Effector memory CD4-positive, alpha-beta T cell (primary cell): ENCODE measurements at places on chromosomes 2 and 18.

GRCh38 chr2:215314896-215315295 is 3.0 kb downstream of the ATIC start:
- peaks cover 9% of the 10 kb centered on the region for H3K36me3 ChIP-seq
- H3K4me3 ChIP-seq = no peak overlapping the region
- no peak overlapping the region for H3K27ac ChIP-seq
- peaks cover 12% of the 10 kb centered on the region for H3K4me1 ChIP-seq
- DNase-seq = no peak
- no peaks in the 10 kb centered on the region for H3K27me3 ChIP-seq

DNA sequence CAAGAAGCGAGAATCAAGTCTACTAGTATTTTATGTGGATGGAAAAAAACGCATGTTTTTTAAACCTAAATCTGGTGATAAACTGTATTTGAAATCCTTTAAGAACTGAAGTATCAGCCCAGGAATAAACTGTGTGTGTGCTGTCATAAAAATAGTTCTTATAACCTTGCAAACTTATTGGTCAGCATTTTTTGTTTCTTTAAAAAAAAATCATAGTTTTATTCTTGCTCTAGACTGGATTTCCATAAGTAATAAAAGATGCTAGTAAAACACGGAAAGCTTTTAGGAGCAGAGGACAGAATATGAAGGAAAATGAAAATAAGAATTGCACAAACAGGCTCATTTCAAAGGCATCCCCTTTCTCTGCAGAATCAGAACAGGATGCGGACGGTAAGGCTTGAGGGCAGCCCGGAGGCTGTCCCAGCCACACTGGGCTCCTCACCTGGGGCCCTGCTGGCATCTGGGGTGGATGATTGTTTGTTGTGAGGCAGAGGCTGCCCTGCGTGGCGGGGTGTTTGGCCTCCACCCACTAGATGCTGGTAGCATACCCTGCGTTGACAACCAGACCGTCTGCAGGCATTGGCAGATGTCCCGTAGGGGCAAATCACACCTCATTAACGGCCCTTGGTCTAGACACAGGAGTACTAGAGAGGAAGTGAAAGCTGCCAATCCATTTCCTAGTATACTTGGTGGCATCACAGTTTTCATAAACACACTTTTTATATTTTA is 52.5 kb downstream of the MBP start:
- no peak for DNase-seq
- no peaks in the 10 kb centered on the region for H3K27me3 ChIP-seq
- no peak overlapping the region for H3K27ac ChIP-seq
- no peak overlapping the region for H3K4me3 ChIP-seq
- H3K4me1 ChIP-seq = peaks cover 29% of the 10 kb centered on the region

DNA sequence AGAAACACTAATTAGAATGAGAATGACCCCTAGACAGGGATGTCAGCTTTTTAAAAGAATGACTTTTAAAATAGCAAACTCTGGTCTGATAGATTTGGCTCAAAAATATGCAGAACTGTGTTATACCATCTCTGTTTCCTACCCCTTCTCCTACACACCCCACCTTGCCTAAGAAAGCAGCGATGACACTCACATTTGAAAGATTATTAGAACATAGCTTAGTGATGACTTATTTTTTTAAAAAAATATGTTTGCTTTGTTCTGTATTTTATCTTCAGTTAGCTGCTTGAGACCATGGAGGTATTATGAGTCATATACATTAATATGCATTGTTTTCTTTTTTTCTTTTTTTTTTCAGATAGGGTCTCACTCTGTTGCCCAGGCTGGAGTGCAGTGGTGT is 176.7 kb upstream of the TPO start:
- no peaks in the 10 kb centered on the region for H3K27me3 ChIP-seq
- H3K4me1 ChIP-seq = no peaks in the 10 kb centered on the region
- no peak for DNase-seq
- H3K27ac ChIP-seq = no peak overlapping the region
- H3K36me3 ChIP-seq = no peaks in the 10 kb centered on the region

- no peaks in the 10 kb centered on the region for H3K4me1 ChIP-seq
- no peak overlapping the region for H3K4me3 ChIP-seq
- DNase-seq = no peak
- no peaks in the 10 kb centered on the region for H3K36me3 ChIP-seq
Measured at GRCh38 chr2:59083075-59083828, 842.1 kb upstream of the FANCL start.

GRCh38 chr2:101380376-101380775 is 6.9 kb downstream of the CREG2 start:
- no peaks in the 10 kb centered on the region for H3K27me3 ChIP-seq
- H3K4me3 ChIP-seq = no peak overlapping the region
- no peaks in the 10 kb centered on the region for H3K36me3 ChIP-seq

GRCh38 chr2:19051203-19051831 is 307.1 kb downstream of the OSR1 start:
- H3K4me1 ChIP-seq = no peaks in the 10 kb centered on the region
- H3K27me3 ChIP-seq = no peaks in the 10 kb centered on the region
- DNase-seq = no peak
- no peak overlapping the region for H3K27ac ChIP-seq
- H3K4me3 ChIP-seq = no peak overlapping the region

GRCh38 chr2:130755256-130756052 is at the start of gene AMER3:
Gene AMER3 (plus strand): TSS chr2:130755540. CDS start chr2:130762073, 6,533 bp downstream.
- H3K27me3 ChIP-seq = peaks cover 21% of the 10 kb centered on the region
- H3K4me1 ChIP-seq = peaks cover 3% of the 10 kb centered on the region
- H3K4me3 ChIP-seq = peak within 1 kb of the TSS; percentile 35
- no peaks in the 10 kb centered on the region for H3K36me3 ChIP-seq
- DNase-seq = no peak

DNA sequence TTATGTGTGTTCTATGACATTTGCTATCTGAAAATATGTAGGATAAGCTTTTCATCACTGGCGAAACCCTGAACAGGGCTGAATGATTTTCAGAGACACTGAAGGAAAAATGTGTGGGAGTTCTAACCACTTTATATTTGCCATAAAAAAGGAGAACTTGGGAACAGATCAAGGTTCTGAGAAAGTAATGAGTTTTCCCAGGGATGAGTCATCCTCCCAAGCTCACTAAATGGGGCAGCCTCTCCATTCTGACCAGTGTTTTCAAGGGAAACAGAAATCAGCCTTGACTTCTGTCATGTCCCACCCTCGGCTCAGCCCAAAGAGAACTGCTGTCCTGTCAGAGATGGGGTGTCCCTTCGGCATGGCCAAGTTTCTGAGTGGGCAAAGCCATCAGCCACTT is 2109.8 kb upstream of the CELF4 start:
- H3K36me3 ChIP-seq = no peaks in the 10 kb centered on the region
- H3K4me3 ChIP-seq = no peak overlapping the region

DNA sequence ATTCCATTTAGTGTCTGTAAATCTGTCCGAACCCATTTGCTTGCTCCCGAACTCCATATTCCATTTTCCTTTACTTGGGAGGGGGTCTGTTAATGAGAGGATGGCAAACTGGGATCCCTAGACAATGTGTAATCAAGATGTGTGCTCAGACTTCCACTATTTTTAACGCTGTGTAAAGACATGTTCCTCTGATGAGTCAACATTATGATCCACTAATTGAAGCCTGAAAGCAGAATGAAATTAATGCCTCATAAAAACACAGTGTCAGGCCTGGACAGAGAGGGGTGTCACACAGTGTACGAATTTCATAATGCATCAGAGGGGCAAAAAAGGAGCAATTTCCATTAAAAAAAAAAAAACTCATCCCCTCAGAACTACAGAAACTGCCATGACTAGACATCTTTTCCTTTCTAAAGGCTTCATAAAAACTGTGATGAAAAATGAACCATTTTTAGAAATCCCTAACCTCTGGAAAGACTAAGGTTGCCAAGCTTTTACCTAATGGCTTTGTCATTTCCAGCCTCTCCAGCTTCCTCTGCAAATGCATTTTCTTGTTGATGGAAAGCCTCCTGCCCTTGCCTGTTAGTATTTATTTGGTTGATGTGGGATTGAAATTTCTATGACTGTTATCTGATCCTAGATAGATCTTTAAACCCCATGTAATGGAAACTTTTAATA is 209.2 kb upstream of the DCC start:
- H3K36me3 ChIP-seq = no peaks in the 10 kb centered on the region
- DNase-seq = no peak
- no peaks in the 10 kb centered on the region for H3K4me1 ChIP-seq
